ENCODE measurements at places on chromosomes 13 and 19.

- no peak for DNase-seq
Measured at GRCh38 chr13:93767180-93767916, 540.7 kb downstream of the GPC6 start.

DNA sequence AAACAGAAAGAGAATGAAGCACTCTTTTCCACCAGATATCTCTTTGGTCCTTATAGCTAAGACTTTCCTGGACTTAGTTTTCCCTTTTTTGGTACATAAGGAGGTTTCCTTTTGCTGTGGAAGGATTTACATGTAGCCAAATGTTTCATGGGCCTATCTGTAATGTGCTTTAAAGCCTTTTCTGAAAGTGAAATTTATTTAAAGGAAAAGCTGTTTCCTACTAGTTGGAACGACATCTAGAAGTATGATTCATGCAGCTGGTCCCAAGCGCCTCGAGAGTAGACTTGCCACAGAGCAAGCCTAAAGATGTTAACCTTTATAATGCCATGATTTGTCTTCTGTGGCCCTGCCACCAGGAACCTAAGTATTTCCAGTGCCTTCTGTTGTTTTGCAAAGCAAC is 390.3 kb downstream of the DLEU7 start:
- DNase-seq: no peak

GRCh38 chr13:114259974-114260373 is 21.4 kb upstream of the UPF3A start:
- no peak for DNase-seq

- no peak for DNase-seq
Measured at GRCh38 chr19:30024091-30024490, 82.1 kb downstream of the URI1 start.

GRCh38 chr13:33611121-33611805 is 206.7 kb upstream of the RFC3 start:
- DNase-seq: no peak

GRCh38 chr19:35942235-35942634 is 6.1 kb downstream of the LRFN3 start:
- no peak for DNase-seq

DNA sequence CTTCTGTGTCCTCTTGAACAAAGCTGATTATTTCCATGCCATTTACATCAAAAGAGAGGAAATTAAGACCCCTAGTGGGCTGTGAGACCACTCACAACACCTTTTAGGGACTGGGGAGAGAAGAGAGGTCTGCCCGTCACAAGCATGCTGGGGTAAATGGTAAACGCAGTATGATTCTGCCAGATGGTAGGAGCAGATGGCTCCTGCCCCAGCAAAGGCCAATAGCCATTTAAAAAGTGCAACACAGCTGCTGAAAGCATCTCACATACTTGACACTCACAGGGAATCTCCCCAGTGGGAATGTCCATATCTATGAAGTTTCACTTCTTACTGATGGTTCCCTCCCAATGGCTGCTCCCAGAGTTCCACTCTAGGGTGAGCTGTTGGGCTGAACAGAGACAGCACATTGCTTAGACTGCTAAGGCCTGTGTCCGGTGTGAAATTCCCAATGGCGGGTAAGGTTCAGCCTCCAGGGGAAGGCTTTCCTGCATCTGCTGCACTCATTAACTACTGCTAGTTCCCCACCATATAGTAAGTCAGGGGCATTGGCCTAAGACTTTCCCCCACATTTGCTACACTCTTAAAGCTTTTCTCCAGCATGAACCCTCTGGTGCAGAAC is 7.4 kb downstream of the ZNF671 start:
- DNase-seq: no peak

GRCh38 chr19:41222240-41222639 is 3.2 kb downstream of the AXL start:
- DNase-seq: no peak

GRCh38 chr13:105567951-105568525 is 967.4 kb downstream of the EFNB2 start:
- no peak for DNase-seq

- DNase-seq: no peak
Measured at GRCh38 chr19:33849551-33850147, 53.0 kb downstream of the KCTD15 start.

DNA sequence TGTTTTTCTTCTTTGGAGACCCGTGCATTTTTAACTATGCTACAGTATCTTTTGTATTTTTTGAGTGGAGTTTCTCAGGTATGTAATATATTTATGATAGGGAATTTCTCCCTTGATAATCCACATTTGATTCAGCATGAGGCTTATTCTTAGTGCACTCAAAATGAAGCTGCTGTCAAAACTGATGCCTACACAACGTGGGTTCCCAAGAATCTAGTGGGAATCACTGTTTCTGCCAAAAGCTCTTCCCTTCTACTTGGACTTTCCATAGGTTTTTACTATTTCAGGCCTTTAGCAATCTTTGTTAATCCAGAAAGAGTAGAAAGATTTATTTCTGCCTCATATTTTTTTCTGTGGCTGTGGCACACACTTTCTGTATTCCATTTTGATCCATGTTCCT is 1003.7 kb downstream of the SLITRK5 start:
- no peak for DNase-seq

- DNase-seq: no peak
Measured at GRCh38 chr19:1855040-1855827, 7.0 kb upstream of the REXO1 start.

DNA sequence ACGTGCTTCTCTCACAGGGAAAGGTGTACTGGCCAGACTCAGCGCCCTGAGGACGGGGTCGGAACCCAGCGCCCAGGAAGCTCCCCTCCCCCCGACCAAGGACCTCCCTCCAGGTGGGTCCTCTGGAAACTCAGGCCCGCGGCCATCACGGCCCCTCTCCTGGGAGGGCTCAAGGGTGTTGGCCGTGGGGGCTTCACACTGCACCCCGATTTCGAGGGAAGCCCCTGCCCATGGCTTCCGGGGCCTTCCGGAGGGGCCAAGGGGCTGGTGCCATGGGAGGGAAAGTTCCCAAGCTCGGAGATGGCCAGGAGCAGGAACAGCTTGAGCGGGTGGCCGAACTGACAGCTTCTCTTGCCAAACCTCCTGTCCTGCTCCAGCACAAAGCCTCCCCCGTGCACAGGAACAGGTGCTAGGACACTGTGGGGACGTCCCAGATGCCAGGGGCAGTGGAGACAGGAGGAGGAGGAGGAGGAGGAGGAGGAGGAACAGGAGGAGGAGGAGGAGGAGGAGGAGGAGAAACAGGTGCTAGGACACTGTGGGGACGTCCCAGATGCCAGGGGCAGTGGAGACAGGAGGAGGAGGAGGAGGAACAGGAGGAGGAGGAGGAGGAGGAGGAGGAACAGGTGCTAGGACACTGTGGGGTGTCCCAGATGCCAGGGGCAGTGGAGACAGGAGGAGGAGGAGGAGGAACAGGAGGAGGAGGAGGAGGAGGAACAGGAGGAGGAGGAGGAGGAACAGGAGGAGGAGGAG is 10.0 kb downstream of the SBNO2 start:
- DNase-seq: no peak

DNA sequence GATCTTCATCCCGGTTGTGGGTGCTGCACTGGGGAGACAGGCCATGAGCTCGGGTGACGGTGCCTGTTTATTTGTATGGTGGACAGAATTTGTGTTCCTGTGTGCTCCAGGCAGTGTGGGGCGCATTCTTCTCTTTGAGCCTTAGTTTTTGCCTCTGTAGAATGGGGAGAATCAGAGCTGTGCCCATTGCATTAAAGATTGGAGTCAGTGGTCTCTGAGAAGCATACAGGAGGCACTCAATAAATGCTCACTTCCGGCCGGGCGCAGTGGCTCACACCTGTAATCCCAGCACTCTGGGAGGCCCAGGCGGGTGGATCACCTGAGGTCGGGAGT is 23.0 kb downstream of the NFIC start:
- DNase-seq: no peak

DNA sequence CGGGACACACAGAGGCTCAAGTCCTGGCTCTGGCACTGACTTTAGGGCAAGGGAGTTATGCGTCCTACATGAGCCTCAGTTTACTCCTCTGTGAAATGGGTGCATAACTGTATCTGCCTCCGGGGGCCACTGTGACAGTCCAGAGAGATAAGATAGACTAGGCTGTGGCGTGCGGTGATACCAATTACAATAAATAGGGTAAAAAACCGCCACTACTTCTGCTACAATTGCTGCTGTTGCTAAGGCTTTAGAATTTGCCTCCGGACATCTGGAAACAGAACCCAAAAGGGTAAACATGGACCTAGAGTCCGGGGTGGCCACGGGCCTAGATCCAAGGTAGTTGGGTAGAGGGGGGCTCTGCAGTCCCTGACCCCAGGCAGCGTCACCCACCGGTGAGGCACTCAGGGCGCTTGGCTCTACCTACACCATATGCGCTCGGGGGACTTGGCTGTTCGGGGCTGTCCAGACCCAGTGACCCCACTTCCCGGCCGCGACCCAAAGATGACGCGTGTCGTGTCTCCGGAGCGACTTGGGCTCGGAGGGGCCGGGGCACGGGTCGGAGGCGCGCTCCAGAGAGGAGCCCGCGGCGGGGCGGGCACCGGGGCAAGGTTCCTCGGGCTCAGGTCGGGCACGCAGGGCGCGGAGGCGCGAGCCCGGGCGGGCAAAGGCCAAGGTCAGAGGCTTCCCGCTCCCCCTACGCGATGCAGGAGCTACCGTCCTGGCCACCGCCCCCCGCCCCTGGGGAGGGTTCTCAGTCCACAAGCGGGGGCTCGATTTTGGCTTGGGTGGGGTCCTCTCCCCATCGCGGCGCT is 1.1 kb downstream of the INSR start:
- DNase-seq: no peak

- DNase-seq: no peak
Measured at GRCh38 chr19:5804516-5805461, at the start of gene NRTN. Gene NRTN, plus strand, starts transcription at chr19:5805067. Its CDS starts 19,099 bp downstream, at chr19:5824166.

GRCh38 chr19:36169084-36169760 is 17.0 kb upstream of the COX7A1 start:
- no peak for DNase-seq

- no peak for DNase-seq
Measured at GRCh38 chr19:29568036-29569025, 37.8 kb upstream of the POP4 start.

DNA sequence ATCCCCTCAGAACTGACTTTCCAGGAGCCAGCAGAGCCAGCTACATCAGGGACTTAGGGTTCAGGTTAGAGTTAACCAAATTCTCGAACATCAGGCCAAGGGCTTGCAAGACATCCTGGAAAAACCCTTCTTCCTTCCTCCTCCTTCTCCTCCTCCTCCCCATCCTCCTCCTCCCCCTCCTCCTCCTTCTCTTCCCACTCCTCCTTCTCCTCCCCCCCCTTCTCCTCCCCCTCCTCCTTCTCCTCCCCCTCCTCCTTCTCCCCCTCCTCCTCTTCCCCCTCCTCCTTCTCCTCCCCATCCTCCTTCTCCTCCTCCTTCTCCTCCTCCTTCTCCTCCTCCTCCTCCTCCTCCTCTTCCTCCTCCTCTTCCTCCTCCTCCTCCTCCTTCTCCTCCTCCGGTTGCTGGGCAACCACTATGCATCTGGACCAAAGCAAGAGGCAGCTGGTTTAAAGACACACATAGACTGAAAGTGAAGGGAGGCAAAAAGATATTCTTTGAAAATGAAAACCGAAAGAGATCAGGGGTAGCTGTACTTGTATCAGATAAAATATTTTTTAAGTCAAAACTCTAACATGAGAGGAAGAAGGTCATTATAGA is 5.9 kb upstream of the CCL25 start:
- no peak for DNase-seq

GRCh38 chr13:74062933-74063332 is 71.3 kb downstream of the KLF12 start:
- DNase-seq: no peak

GRCh38 chr13:66414066-66414800 is 815.9 kb downstream of the PCDH9 start:
- no peak for DNase-seq

GRCh38 chr13:93226623-93227279 is at the start of gene GPC6:
Gene GPC6, plus strand, starts transcription at chr13:93226807.
- no peak for DNase-seq

GRCh38 chr13:82439159-82439904 is 1442.9 kb downstream of the SLITRK1 start:
- DNase-seq: no peak

GRCh38 chr19:30263830-30264381 is 108.3 kb upstream of the ZNF536 start:
- DNase-seq: no peak

DNA sequence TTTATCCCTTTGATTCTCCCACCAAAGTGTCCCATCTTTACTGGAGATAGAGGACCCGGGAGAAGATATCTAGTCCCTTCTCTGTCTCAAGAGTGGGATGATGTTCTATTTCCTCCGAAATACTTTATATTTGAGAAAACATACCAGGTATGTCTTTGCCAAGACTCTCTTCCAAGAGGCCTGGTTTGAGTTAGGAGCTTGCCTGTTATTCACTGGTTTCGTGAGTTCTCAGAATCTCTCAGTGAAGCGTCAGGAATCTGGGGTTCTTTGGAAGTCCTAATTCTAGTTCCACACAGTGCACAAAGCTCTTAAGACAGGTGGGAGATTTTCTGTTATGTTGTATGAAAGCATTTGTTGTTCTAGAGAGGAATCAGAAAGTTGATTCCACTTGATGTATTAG is 182.0 kb downstream of the DNAJC15 start:
- DNase-seq: no peak

DNA sequence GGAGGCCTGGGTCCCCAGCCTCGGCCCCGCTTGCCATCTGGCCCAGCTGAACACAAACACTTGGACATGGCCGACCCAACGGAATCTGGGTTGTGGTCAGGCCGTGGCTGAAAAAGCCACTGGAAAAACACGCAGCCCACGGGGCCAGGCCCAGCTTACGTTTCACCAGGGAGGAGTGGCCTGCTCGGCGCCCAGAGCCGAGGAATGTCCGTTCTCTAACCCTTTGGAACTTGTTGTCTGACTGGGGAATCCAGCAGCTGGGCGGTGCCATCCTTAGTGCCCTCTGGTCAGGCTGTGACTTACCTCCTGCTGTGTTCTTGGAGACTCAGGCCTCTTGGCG is 13.8 kb downstream of the CILP2 start:
- DNase-seq: no peak

GRCh38 chr19:6925801-6926751 is 38.7 kb downstream of the ADGRE1 start:
- DNase-seq: no peak

DNA sequence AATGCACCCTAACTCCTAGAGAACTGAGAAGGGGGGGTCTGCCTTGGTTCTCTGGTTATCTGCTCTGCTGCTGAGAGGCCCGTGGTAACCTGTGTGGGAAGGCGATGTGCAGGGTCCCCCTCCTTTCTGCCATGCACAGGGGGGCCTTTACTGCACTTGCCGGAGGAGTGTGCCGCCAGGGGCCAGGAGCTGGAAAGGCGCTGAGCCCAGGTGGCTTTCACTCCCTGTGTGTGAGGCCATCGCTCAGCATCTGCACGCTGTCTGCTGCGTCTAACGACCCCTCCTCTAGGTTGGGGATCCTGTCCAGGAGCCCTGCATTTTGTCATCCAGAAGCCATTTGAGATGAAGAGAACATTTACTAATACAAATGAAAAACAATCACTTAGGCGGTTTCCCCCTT is 37.0 kb upstream of the TEX29 start:
- DNase-seq: no peak

- DNase-seq: no peak
Measured at GRCh38 chr13:25116044-25116443, 20.1 kb downstream of the PABPC3 start.

DNA sequence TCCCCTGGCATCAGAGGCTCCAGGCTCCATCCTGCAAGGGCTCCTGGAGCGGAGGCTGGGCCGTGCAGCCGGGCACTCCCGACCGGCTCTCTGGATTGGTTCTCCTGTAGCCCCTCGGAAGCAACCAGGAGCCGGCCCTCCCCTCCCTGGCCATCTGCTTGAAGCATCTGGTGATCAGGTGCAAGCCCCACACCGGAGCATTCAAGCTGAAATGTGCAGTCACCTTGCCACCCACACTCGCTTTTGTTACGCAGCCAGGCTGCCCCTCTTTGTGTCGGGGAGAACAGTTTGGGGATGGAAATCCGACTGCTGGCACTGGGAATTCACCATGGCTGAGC is 258.8 kb downstream of the ZNF536 start:
- no peak for DNase-seq

Measured in cortex of kidney (tissue), 1 donor.